ENCODE measurements at places on chromosomes 7 and 10. TPM values are rescaled to one million over a fixed set of nuclear protein-coding genes. Genes with fewer than 3 reads are reported as not detected.

The ANKRD30A gene
- not detected for total RNA-seq

DNA sequence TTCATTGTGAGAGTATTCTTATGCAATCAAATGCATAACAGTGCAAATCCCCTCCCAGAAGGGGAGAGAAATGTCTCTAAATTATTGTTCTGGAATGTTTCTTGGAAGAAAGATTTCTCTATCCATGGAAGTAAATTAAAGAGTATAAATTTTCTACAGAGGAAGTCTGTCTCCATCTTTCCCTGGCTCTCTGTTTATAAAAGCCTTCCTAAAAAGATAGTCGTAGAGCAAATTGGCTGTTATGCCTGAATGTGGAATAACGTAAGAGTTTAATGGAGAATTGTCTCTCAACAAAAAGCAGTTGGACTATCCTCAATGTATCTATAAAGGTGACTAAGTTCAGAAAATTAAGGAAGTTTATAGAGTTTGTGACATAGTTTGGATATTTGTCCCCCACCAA, 76.3 kb downstream of the GNAT3 start:
- H3K4me1 ChIP-seq = no peaks in the 10 kb centered on the region
- no peaks in the 10 kb centered on the region for H3K27me3 ChIP-seq
- DNase-seq = no peak

GRCh38 chr7:74028321-74028838, 407 bp downstream of the ELN start:
- no peaks in the 10 kb centered on the region for H3K4me1 ChIP-seq
- no peaks in the 10 kb centered on the region for H3K36me3 ChIP-seq
- H3K27ac ChIP-seq = peak overlapping the region; percentile 8
- no peaks in the 10 kb centered on the region for H3K27me3 ChIP-seq
- peak overlapping the region; percentile 30 for H3K4me3 ChIP-seq
- DNase-seq = no peak

- H3K36me3 ChIP-seq = no peaks in the 10 kb centered on the region
- peaks cover 3% of the 10 kb centered on the region for H3K27me3 ChIP-seq
- no peak overlapping the region for H3K27ac ChIP-seq
These were observed 148.7 kb upstream of the MKI67 start for GRCh38 chr10:128274938-128275337.

The TMEM270 gene
- not detected for total RNA-seq

- H3K27ac ChIP-seq = no peak overlapping the region
- no peak overlapping the region for H3K4me3 ChIP-seq
- no peaks in the 10 kb centered on the region for H3K27me3 ChIP-seq
- no peak for DNase-seq
These were observed 131.2 kb downstream of the RALA start for GRCh38 chr7:39754326-39755120.
